ENCODE measurements at places on chromosomes 1 and 21. TPM values are rescaled to one million over a fixed set of nuclear protein-coding genes. Genes with fewer than 3 reads are reported as not detected.

The LAPTM5 gene
- total RNA-seq: 0.72 TPM

The RPE65 gene
- total RNA-seq: under 0.01 TPM

The TNNT2 gene
- not detected for total RNA-seq

The TMEM240 gene
- 7.0 TPM for total RNA-seq

The DCST2 gene
- total RNA-seq: 0.18 TPM

The DCDC2B gene
- not detected for total RNA-seq

The OR2L8 gene
- not detected for total RNA-seq

The RNF19B gene
- 10.9 TPM for total RNA-seq

The PM20D1 gene
- total RNA-seq: not detected

The SH3D21 gene
- total RNA-seq: 4.7 TPM

The KCNJ9 gene
- total RNA-seq: not detected

The TRIM45 gene
- 1.1 TPM for total RNA-seq

The FAM177B gene
- not detected for total RNA-seq

The MCOLN3 gene
- not detected for total RNA-seq

The TMEM269 gene
- total RNA-seq: not detected

The RIMS3 gene
- total RNA-seq: 0.49 TPM

The CNIH3 gene
- total RNA-seq: 1.6 TPM

The KIAA0040 gene
- 3.8 TPM for total RNA-seq

The SPRR1B gene
- not detected for total RNA-seq

The LMO4 gene
- total RNA-seq: 49.1 TPM

The AMY1C gene
- not detected for total RNA-seq

The RORC gene
- total RNA-seq: not detected

The KIRREL1 gene
- total RNA-seq: 77.6 TPM

Measured in cardiac atrium fibroblast (primary cell).